Stimulated activated CD8-positive, alpha-beta memory T cell treated with anti-CD3 and anti-CD28 coated beads, Interleukin-15, amount 100 ng/mL, for 4 hours (primary cell): ENCODE measurements at places on chromosomes 6 and 20.

DNA sequence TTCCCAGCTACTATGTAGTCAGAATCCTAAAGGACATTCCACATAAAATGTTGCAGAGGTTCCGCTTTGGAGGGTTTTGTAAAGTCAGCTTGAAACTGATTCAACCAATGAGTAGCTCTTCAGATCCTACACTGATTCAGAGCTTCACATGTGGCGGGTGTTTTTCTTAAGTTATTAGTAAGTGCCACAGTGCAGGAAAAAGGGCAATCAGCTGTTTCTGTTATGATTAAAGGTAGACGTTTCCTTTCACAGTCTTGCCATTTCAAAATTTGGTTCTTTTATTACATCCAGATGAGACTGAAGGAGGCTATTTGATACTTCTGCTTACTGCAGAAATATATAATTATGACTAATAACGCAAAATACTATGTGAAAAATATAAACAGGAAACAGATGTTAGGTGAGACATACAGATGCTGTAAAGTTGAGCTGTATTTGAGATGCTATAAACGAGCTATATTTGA is 443.9 kb downstream of the CDKAL1 start:
- DNase-seq: no peak

- no peak for DNase-seq
Observed at GRCh38 chr6:152571943-152572337, 65.2 kb downstream of the SYNE1 start.

GRCh38 chr20:921068-921467 is 4.9 kb upstream of the ANGPT4 start:
- DNase-seq: no peak

DNA sequence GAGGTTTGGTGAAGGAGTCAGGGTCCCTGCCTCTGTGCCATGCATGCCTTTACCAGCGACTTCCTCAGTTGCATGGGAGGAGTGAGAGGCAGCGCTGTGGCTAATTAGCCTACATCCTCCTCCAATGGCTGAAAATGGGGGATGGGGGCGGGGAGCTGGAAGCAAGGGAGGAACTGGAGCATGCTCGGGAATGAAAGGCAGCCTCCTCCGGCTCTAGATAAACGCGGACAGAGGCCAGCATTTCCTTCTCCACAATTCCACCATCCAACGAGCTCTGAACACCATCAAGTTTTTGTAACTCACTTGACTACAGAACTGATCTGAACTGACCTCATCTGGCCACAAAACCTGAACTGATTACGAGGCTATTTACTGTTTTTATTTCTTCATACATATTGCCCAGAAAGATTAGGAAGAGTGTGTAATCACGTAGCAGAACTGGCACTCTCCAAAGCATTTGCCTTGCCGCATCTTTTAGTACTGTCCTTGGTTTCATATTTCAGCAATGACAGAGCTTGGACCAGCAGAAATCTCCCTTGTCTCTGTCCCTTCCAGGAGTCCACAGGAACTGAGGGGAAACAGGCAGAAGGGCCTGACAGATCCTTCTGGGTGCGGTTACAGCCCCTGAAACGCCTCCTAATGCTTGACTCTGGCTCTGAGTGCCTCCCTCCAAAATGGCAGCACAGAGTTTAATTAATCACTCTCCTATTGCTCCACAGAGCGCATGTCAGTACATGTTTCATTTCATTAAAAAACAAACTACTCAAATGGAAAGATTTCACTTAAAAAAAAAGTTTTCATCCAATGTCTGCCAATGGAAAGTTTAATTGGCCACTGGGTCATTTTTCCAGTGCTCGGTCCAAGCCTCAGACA is 58.2 kb upstream of the TRAF3IP2 start:
- DNase-seq: no peak

DNA sequence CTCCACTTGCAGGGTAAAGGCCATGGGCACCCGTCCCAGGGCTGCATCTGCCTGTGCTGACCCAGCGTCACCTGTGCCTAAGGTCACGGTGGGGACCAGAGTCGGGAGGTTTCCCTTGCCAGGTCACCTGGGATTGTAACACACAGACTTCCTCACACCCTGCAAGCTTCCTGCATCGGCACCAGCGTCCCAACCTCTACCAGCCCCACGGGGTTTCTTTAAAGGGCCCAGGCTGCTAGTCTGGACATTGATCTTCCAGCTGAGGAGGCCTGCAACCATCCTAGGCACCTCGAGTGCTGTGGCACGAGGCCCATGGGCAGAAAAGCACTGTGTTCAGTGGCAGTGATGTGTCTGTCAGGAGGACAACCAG is 12.6 kb downstream of the ACSS1 start:
- DNase-seq: no peak

- DNase-seq: no peak
Observed at GRCh38 chr6:7051780-7052442, 55.9 kb upstream of the RREB1 start.

GRCh38 chr6:11525468-11526155 is 11.9 kb upstream of the TMEM170B start:
- DNase-seq: no peak

GRCh38 chr20:63471981-63472831 is at the start of gene KCNQ2:
Gene KCNQ2 (minus strand): TSS chr20:63472655. CDS start chr20:63472463, 192 bp downstream.
- no peak for DNase-seq

DNA sequence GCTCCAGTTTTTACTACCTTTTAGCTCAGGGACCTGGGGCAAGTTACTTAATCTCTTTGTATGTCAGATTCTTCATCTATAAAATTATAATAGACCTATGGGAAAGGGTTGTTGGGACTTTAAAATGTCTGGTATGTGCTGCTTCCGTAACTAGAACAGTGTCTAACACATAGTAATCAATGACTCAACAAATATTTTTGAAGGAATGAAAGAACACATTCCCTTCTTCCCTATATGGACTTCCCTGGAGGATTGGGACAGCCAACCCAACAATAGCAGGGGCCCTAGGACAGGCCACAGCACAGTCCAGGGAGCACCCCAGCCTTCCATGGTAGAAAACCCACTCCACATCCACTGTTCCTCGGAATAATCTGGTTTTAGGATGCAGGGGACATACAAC is 50.7 kb upstream of the TPD52L1 start:
- no peak for DNase-seq

GRCh38 chr6:140979642-140980091 is 1153.1 kb upstream of the GJE1 start:
- no peak for DNase-seq

- no peak for DNase-seq
Observed at GRCh38 chr6:154164397-154164796, 125.4 kb downstream of the OPRM1 start.
